ENCODE measurements at places on chromosomes 7 and 10. TPM values are rescaled to one million over a fixed set of nuclear protein-coding genes. Genes with fewer than 3 reads are reported as not detected.

Gene PCLO
- total RNA-seq, result not detected

Gene PLOD3
- total RNA-seq, result 134 TPM

Gene DEPP1
- total RNA-seq, result 84.2 TPM

Gene PRKCQ
- total RNA-seq, result 0.32 TPM

Gene ANKRD2
- not detected for total RNA-seq

Gene CYP3A4
- total RNA-seq, result not detected

Gene PSD
- 0.72 TPM for total RNA-seq

Gene CH25H
- total RNA-seq, result not detected

Gene ANKRD7
- not detected for total RNA-seq

Gene CPA2
- not detected for total RNA-seq

Gene TET1
- 2.6 TPM for total RNA-seq

Gene EIF4H
- total RNA-seq, result 257 TPM

Gene FRG2B
- total RNA-seq, result not detected

Gene OIT3
- under 0.01 TPM for total RNA-seq

Measured in cardiac atrium fibroblast (primary cell).